GM13976 (cell line): ENCODE measurements at places on chromosomes 1 and 21.

DNA sequence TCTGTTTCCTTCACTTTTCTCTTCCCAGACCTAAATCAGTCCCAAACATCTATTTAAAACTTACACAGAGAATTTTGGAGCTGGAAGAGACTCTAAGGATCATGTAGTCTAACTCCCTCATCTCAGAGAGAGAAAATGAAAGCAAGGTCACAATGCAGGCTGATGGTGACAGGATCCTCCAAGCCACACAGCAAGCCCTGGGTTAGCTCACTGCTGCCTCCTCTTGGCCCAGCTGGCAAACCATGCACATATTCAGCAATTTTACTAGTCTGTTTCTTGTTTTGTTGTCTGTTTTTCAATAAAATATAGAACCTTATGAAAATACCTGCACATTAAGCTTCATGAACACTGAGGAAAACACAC is 27.7 kb upstream of the LY9 start:
- peak; percentile 59 for DNase-seq

GRCh38 chr1:210677533-210677932 is 348.8 kb downstream of the HHAT start:
- no peak for DNase-seq

GRCh38 chr21:18743531-18743930 is 339.9 kb upstream of the TMPRSS15 start:
- no peak for DNase-seq

- DNase-seq: no peak
Measured at GRCh38 chr1:230877146-230877923, 9.0 kb upstream of the C1orf198 start.

DNA sequence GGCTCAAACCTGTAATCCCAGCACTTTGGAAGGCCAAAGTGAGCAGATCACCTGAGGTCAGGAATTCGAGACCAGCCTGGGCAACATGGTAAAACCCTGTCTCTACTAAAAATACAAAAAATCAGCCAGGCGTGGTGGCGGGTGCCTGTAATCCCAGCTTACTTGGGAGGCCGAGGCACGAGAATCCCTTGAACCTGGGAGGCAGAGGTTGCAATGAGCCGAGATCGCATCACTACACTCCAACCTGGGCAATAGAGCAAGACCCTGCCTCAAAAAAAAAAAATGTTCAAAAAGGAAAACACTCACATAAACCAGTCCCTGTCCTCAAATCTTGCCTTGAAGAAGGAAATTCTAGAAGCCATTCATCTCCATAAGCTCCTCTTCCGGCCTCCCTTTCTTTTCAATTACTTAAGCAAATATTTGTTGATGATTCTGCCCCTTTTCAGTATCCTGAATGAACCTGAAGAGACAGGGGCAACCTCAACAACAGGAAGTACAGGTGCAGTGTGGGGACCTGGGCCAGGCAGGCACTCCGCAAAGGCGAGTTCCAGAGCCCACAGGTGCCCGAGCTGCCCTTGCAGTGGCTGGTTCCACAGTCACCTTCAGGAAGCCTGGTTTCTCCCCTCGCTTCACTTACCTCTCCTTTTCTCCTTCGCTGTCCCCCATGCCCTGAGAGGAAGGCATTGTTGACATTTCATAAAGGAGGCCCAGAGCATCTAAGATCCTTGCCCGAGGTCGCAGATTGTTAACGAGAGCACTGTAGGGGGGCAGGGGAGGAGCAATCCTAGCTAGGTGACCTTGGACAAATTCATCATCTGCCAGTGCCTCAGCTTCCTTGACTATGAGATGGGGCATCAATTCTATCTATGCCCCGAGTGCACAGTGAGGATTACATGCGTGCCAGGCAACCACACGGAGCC is 8.9 kb upstream of the LEFTY1 start:
- DNase-seq: no peak

DNA sequence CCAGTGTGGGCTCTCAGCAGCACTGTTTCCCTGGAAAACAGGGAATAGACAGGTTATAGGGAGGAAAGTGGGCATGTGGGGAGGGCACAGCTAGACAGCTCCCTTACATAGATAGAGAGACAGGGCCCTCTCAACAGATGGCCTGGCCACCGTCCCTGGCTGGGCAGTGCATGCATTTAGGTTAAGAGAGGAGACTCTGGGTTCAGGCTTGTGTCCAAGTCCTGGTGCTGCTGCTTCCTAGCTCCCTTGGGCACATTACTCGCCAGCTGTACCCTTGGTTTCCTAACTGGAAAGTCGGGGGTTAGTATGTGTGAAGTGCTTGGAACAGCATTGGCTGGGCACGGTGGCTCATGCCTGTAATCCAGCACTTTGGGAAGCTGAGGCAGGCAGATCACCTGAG is 9.1 kb downstream of the PLOD1 start:
- no peak for DNase-seq

DNA sequence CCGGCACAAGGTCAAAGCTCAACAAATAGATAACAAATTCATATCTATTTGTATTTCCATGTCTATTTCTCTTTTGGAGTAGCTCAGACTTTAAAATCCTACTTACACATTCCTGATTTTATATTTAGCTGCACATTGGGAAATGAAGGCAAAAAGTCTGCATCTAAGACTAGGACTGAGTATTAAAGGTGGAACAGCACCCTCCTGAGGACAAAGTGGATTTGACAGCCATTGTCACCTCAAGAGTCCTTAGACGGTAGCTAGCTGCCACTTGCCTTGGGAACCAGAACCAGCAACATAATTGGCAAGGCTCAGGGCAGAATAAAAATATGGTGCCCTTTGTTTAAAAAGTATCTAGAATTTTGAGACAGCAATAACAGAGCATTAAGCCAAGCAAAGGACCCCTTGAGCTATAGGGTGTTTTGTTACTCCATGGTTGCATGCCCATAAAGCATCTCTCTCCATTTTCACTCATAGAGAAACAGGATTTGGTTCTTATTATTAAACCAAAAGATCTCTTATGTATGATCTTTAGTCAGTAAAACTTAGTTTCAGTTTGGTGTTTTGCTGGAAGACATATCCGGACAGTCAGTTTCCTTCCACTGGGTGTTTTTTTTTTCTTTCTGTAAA is 30.0 kb upstream of the SGIP1 start:
- peak; percentile 35 for DNase-seq

GRCh38 chr1:38814444-38814983 is 45.1 kb downstream of the RRAGC start:
- no peak for DNase-seq

DNA sequence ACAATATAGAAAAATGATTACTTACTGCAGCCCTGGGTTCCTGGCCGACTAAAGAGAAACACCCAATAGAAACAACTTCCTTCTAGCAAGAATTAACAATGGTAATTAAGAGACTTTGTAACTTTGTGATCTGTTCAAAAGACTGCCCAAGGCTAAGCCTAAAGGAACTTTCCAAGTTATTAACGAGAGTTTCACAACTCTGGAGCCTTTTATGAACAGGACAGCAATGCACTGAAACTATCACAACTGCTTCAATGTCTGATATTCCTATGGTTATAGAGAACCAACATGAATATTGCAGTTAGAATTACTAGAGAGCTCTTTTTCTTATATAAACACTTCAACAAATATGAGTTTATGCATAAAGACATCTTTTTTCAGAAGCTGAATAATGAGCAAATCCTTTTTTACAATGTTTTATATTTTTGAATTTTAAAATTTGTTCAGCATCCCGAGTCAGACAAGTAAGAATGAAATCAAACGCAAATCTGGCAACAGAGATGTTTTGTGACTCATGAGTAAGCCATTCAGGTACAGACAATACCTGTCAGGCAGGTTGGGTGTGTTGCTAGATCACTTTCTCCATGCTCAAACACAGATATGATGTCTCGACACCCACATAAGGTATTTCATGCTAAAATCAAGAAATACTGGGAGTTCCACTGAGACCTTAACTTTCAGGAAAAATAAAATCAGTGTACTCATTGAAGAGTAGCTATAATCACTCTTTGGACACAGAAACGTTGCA is 22.2 kb upstream of the KCNJ15 start:
- DNase-seq: no peak

DNA sequence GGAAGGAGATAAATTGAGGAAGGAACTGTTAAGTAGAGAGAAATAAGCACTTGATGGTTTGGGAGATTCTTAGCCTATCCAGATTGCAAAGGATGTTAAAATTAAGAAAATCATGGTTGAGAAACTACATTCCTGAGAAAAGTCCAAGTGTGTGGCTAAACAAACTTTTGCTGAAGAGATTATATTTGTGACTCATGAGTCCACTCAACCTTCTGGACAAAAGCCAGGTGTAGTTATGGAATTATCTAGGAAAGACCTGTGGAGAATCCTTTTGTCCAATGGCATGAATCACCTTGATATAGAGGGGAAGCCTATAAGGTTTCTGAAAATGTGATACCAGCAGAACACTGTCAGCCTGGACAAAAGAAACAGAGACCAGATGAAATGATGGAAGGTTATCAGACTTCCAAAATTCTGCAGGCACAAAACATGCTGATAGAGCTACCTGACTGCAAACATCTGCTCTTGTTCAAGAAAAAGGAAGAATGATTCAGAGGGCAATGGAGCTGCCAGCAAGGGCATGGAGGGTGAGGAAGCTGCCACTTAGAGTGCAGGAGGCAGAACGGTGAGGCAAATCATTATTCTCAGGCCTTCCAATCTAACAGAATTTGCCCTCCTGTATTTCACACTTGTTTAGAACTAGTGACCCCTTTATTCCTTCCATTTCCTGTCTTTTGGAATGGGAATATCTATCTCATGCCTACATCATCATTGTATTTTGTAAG is 300.6 kb upstream of the PRMT6 start:
- no peak for DNase-seq

- no peak for DNase-seq
Measured at GRCh38 chr1:40984066-40984465, 4.6 kb downstream of the CTPS1 start.

DNA sequence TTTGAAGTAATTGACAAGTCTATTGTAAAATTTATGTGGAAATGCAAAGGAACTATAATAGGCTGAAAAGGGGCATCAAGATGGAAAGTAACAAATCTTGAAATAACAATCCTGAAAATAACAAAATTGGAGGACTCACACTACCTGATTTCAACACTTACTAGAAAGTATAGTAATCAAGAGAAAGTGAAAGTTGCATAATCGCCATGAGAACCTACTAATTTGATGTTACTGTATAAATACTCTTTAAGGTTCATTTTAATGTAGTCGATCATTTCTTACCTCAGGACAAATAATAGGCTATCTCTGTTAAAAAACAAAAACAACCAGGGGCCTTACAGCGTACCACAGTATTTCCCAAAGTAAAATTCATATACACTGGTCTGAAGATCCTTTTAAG is 71.7 kb downstream of the EDEM3 start:
- no peak for DNase-seq

GRCh38 chr1:109784551-109785252 is 21.0 kb upstream of the EPS8L3 start:
- DNase-seq: no peak

DNA sequence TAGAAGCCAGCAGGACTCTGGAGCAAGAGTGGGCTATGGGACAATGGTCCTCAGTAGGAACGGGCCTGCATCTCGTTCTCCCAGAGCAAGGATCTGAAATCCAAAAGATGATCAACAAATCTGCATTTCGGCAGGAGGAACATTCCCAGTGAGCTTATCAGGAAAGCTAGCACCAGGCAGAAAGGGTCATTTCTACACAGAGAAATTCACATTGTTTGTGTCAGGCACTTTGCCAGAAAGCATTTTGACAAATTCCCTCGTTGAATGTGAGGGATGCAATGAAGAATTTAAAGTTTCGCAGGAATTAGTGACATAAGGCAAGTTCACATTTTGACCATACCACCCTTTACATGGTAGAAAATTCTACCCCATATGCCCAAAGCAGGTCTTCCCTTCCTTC is 31.6 kb upstream of the ETS2 start:
- no peak for DNase-seq

GRCh38 chr1:1084372-1085170 is 10.5 kb upstream of the RNF223 start:
- no peak for DNase-seq

DNA sequence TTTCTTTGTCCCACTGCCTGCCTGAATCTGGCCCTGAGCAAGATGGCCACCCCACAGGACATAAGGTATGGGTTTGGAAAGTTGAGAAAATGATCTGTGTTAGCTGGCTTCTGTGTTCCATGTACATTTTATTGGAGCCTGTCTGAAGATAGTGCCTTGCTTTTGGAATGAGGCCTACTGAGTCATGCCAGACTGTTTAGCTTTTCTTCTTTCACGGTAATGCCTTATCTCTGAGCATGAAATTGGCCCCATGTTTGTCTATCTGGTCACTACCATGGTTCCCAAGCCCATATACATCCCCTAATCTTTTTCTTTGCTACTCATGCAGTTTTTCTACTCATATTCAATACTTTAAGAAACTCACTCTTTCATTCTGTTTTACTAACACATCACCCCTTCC is 85.1 kb upstream of the LMO4 start:
- no peak for DNase-seq

GRCh38 chr1:218810306-218810705 is 363.4 kb upstream of the LYPLAL1 start:
- no peak for DNase-seq

DNA sequence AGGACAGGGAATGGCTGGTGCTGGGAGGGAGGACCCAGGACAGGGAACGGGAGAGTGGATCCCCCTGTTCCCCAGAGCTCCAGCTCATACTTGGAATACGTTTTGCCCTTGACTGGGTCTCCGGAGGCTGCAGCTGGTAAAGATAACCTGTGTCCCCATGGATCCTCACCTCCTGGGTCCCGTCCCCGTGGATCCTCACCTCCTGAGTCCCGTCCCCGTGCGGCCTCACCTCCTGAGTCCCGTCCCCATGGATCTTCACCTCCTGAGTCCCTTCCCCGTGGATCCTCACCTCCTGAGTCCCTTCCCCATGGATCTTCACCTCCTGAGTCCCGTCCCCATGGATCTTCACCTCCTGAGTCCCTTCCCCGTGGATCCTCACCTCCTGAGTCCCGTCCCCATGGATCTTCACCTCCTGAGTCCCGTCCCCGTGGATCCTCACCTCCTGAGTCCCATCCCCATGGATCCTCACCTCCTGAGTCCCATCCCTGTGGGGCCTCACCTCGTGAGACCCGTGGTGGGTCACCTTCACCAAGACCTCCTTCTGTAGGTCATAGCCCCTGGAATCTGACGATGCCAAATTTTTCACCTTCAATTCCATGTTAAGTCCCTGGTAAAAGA is 61.4 kb downstream of the SCCPDH start:
- DNase-seq: no peak

DNA sequence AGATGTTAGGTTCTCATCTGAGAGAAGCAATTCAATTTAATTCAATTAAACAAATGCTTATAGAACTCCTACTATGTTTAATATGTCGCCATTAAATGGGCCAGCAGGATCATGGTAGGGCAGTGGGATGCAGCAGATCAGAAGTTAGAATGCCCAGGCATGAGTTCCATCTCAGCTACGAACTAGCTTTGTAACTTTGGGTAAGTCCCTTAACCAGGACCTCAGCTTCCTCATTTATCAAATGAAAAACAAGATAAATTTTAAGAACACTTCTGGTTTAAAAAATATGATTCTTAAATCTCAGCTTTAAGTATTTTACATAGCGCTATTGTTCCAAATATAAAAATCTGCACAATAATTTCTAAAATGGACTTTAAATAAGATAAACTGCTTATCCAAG is 67.5 kb upstream of the GFI1 start:
- DNase-seq: no peak

GRCh38 chr1:109114342-109114674 is 393 bp downstream of the ELAPOR1 start:
- DNase-seq: no peak
